Stimulated activated CD4-positive, alpha-beta T cell treated with anti-CD3 and anti-CD28 coated beads, Interleukin-15, amount 100 ng/mL, for 24 hours (primary cell): ENCODE measurements at places on chromosomes 3 and 15.

DNA sequence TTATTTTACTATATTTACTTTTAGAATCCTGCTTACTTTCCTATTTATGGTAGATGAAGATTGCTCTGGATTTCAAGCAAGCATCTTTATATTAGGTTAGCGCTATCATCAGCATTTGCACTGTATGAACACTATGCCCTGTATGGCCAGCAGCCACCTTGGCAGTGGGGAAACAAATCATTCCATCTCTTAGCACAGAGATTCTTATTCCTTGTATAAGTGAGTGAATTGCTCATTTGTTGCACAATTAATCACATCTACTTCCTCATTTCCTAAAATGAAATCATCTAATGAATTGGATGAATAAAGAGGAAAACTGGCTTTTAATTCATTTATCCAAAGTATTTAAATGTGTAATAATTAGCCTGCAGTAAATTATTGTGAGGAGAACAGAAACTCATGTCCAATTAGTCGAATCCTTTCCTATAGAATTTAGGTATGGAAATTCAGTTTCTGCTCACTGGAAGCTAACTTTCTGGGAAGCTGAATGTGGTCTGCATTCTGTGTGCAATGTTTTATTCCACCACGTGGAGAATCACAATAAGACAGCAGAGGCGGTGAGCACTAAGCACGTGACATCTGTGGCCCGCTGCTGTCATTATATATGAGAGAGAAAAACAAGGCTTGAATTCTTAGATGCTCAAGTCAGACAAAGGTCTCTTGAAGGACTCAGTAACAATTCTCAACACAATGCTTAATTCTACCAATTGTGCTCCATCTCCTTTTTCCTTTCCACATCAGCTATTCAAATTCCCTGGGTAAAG lies 93.4 kb downstream of the PEX5L start:
- no peak for DNase-seq

GRCh38 chr15:32656091-32656490 lies 14.6 kb downstream of the SCG5 start:
- no peak for DNase-seq

- DNase-seq, result no peak
Observed at GRCh38 chr15:64930778-64931371, 19.2 kb downstream of the ANKDD1A start.

GRCh38 chr3:71089271-71089847 lies 494.2 kb downstream of the FOXP1 start:
- peak; percentile 42 for DNase-seq

GRCh38 chr15:82165948-82166376 lies 96.6 kb downstream of the EFL1 start:
- no peak for DNase-seq

DNA sequence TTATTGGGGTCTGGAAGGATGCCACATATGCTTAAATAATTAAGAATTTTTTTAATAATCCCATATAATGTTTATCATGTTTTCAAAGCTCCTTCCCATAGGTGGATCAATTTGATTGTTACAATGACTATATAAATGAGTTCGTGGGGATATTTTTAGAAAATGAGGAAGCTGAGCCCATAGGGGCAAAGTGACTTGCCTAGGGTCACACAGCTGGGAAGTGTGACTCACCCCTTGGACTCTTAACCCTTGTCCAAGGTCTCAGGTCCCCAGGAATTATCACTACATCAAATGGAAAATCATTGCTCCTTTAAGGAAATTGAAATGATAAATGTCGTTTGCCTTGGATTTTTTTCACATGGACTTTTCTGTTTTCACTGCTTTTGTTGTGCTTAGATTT lies 161.2 kb upstream of the RGMA start:
- DNase-seq, result no peak

- no peak for DNase-seq
Observed at GRCh38 chr15:64224511-64224910, 61.7 kb upstream of the PPIB start.

- DNase-seq, result no peak
Observed at GRCh38 chr3:106401666-106402490, 533.1 kb upstream of the CBLB start.

- DNase-seq, result no peak
Observed at GRCh38 chr15:58451826-58452225, 20.0 kb downstream of the LIPC start.

DNA sequence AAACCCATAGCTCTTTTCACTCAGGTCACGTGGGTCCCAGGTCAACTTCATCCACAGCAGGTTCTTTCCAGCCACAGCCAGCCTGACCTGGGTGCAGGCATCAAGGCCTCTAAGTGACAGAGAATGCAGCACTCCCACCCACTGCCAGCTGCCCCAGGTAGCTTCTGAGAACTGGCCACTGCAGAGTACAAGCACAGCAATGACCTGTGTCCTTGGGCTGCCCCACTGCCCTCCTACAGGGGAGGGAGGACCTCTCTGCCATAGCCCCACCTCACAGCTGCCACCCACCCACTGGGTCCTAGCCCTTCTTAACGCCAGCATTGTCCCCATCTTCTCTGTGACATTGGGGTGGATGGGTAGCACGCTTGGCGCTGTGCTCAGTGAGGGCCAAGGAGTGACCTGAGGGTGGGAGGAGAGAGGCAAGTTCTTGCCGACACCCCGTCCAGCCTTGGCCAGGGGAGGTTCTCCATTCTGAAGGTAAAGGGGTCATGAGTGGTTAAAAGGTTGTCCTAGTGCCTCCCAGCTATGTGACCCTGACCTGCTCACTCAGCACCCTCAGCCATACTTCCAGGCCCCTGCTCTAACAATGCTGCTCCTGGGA lies 12.4 kb downstream of the CISH start:
- no peak for DNase-seq

- DNase-seq, result no peak
Observed at GRCh38 chr3:157123621-157124020, 36.3 kb downstream of the CCNL1 start.

GRCh38 chr15:72193836-72194396 lies 3.7 kb downstream of the GRAMD2A start:
- DNase-seq, result no peak

- DNase-seq, result no peak
Observed at GRCh38 chr3:160684368-160684740, 7.4 kb downstream of the ARL14 start.

DNA sequence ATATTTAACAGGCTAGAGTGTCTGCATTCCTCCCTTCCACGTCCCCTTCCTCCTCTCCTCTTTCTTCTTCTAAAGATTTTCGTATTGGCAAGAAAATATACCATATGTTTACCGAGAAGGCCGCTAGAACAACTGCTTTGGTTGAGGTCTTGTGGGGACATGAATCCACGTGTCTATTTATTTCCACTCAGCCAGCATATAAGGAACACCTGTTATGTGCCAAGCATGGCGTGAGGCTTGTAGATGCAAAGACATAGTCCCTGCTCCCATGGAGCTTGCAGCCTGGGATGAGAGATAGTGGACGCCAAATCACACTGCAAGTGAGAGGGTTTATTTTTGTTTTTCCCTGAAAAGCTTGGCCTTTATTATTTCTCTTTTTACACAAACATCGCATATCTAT lies 57.1 kb downstream of the SLC7A14 start:
- DNase-seq, result no peak

DNA sequence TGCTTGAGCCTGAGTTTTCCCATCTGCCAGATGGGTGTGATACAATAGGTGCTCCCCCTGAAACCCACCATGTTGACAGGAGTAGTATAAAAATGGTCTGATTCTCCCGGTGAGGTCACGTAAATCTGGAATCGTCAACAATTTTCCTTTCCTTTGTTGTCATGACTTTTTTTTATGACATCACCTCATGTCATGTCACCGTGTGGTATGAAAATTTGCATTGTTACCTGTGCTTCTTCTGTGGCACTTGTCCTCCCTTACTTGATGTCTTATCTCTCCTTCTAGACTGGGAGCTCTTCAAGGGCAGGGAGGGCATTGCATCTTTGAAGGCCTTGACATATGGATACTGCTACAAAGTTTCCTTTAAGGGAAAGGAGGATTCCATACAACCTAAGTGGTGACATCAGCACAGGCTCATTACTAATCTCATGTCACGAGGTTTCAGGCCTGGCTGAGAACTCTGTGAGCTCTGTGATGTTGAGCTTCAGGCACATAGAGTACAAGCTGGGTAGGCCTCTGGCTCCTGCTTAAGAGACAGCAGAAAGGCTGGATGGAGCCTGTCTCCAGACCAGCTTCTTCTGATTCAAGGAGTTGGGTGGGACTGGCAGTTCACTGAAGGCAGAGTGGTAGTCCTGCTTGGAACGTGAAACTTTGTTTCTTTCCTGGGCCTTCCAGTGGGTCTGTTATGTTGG lies 66.3 kb downstream of the LPP start:
- DNase-seq, result no peak

- DNase-seq, result no peak
Observed at GRCh38 chr3:111585217-111585616, 9.9 kb downstream of the ZBED2 start.

GRCh38 chr15:59206623-59207183 lies at the start of gene LDHAL6B:
TSS of gene LDHAL6B (plus strand) at chr15:59206843. CDS start at chr15:59206941, 98 bp downstream.
- DNase-seq, result no peak

DNA sequence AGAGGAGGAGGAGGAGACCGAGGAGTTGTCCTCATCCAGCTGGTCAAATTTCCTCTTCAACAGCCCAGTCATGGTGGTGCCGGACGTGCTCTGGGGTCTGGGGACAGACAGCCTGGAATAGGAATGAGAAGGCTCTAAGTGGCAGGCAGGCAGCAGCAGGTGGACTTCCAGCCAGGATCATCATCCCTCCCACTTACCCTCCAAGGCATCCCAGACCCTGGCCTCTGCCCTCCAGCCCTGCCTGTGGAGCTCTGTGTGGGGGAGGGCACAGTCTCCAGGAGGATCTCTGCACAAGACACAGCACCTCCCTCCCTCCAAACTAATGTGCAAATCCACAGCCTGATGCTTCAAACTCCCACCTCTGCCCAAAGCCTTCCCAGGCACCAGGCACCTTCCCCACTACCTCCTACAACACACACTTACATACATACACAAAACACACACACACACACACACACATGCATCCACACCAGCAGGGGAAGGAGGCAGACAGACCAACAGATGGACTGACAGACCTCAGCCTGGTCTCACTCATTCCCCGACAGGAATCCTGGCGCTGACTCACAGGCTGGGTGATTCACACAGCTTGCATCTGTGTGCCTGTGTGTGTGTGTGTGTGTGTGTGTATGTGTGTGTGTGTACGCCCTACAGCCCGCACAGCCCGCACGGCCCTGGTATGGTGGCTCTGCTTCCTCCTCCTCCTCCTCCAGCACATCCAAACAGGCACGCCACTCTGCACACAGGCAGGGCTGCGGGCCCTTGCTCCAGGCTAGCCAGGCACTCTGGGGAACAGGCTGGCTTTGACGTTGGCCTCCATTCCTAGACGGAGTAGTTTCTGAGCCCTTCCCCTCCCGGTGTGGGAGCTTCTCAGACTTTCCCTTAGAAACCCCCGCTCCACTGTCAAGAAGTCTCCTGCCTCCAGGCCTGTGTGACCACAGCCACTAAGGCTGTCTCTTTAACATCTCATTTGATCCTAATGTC lies 6.5 kb downstream of the CSRNP1 start:
- DNase-seq, result peak; percentile 88

- DNase-seq, result peak; percentile 57
Observed at GRCh38 chr3:14216257-14217048, 37.8 kb downstream of the LSM3 start.
